ENCODE measurements at places on chromosomes 4 and X. TPM values are rescaled to one million over a fixed set of nuclear protein-coding genes. Genes with fewer than 3 reads are reported as not detected.

DNA sequence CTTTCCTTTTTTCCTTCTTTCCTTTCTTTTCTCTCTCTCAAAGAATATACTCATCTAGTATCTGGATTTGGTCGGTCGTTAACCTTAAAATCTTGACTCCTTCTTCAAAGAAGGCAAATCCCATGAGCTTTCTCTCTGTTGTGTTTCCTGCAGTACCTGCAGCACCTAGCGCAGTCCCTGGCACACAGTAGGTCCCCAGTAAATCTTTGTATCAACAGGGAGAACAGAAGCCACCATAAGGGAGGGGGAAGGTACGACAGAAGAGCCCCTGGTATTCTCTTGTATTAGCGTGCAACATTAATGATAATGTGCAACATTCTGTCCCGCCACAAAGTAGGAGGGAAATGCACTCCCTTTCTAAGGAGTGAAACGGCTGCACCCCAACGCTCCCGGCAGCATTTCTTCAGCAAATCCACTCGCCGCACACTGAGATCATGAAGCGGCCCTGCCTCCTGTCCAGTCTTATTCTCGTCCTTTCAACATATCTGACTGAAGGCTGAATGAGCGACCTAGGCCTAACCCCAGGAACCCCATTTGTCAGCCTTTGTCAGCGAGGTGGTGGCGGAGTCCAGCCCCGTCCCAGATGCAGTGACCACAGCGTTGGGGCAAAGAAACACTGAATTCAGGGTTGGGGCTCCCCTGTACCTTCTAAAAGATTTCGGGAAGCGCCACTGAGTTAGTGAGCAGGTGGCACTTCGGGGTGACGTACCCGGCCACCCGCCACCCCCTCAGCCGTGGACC is 133.7 kb downstream of the AMELX start:
- DNase-seq, result no peak

DNA sequence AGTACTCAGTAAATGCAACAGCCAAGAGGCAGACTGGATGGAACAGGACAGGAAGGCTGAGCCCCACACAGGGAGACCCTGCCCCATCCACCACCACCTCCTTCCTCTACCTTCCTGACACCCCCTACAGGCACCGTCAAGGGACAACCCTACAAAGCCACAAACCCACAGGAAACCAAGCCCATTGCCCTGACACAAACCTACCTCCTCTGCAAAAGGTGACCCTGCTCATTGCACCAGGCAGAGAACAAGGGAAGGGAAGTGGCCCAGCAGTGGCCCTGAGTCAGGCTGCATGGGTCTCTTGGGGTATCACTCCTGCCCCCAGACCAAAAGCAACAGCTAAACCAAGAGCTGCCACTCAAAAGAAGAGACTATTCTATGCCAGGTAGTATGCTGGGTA is 21.0 kb downstream of the JAKMIP1 start:
- no peak for DNase-seq

EGFL6 gene
- total RNA-seq, result not detected

PDE6B gene
- 0.83 TPM for total RNA-seq

GRCh38 chr4:11313157-11313943 is 115.3 kb downstream of the HS3ST1 start:
- DNase-seq, result no peak

GRCh38 chr4:66647476-66647875 is 897.8 kb downstream of the CENPC start:
- DNase-seq, result no peak

- no peak for DNase-seq
These were observed 247.6 kb upstream of the RPS6KA3 start for GRCh38 chrX:20514358-20514757.

SOD3 gene
- total RNA-seq, result 2.9 TPM

GRCh38 chr4:147524601-147525000 is 43.7 kb downstream of the EDNRA start:
- DNase-seq, result no peak

GRCh38 chr4:47809654-47810203 is 28.1 kb downstream of the CORIN start:
- no peak for DNase-seq

- DNase-seq, result no peak
These were observed 230.4 kb downstream of the EDA2R start for GRCh38 chrX:66408507-66408906.

- DNase-seq, result no peak
These were observed 4.5 kb upstream of the MAMLD1 start for GRCh38 chrX:150358651-150359050.

XG gene
- not detected for total RNA-seq

- DNase-seq, result no peak
These were observed 3.5 kb downstream of the SH3KBP1 start for GRCh38 chrX:19883878-19884277.

DNA sequence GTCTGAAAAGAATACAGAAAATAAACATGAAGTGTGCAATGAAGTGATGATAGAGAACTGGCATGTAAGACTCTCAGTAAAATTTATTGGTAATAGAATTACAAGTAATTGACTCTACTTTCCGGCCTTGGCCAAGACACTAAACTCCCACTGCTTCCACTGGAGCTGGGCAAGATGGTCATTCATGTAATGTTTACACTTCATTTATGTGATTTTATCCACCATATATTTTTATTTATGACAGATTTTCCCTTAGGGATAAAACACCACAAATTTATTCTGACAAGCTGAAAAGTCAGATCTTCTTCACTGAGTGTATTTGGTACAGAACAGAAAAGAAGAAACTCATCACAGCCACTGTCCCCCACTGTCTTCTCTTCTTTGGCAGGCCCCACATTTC is 191.9 kb downstream of the SLC39A8 start:
- DNase-seq, result no peak

DNA sequence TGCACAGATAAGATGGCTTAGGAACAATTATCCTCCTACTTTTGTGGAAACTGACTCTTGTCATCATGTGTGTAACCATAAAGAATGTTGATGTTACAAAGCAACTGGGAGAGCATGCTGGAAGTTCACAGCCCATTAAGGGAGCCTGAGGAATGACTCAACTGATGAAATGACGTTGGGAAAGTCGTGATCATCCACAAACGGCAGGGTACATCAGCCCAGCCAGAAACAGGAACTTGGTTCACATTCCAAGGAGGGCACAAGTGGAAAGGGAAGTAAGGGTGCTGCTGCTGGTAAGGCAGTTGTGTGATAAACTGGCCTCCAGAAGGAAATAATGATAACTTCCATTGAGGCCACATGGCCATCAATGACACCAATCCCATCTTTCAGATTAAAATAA is 6.7 kb downstream of the TEC start:
- DNase-seq, result no peak

DNA sequence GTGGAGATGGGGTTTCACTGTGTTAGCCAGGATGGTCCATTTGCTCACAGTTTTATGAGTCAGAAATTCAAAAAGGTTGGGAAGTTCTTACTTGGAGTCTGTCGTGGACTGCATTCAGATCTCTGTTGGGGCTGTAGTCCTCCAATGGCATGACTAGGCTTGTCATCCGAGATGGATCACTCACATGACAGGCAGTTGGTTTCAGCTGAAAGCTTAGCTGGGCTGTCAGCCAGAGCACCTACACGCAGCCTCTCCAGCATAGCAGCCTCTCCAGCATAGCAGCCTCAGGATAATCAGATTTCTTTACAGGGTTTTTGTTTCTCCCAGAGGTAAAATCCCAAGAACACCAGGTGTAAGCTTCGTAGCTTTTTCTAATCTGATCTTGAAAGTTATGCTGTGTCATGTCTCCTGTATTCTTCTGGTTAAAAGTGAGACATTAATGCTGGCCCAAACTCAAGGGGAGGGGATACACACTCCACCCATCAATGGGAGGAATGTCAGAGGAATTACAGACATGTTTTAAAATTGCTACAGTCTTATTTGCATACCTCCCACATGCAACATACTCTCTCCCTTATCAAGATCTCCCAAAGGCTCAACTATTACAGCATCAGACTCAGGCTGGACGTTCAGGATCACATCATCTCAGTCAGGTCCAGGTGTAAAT is 31.6 kb upstream of the SOD3 start:
- DNase-seq, result no peak

USP26 gene
- total RNA-seq, result not detected

DNA sequence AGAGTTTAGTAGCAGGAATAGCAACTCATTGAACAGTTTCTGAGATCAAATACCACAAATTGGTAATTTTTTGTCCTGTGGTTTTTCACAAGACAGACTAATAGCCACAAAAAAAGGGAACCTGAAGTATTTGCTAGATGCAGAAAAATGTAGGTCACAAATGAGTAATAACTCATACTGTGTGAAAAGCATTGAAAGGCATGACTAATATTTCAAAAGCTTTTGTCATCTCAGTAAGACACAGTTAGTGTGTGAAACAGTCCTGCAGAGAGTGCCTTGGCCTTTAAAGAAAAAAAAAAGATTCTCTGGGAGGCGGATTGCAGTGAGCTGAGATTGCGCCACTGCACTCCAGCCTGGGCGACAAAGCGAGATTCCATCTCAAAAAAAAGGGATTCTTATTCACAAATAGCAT is 31.4 kb upstream of the SLC25A31 start:
- DNase-seq, result no peak

DNA sequence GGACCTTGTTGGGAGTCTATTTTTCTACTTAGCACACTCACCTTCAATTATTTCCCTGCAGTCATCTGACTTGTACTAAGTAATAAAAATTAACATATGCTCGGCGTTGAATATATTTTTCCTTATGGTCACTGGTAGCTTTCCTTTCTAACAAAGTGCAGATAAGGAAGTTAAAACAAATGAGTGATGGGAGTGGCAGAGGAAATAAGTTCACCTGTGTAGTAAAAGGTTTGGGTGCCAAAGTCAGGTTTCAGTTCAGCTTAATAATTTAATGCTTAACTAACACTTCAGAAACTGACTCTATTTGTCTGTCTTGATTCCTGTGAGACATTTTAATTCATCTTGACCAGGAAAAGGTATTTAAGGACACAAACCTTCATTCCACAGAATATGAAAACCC is 184.4 kb downstream of the PCDH7 start:
- DNase-seq, result no peak

GRCh38 chrX:54093571-54093970 is 49.3 kb upstream of the PHF8 start:
- DNase-seq, result no peak

SERTM2 gene
- total RNA-seq, result 0.05 TPM

CHRDL1 gene
- total RNA-seq, result 0.28 TPM

DNA sequence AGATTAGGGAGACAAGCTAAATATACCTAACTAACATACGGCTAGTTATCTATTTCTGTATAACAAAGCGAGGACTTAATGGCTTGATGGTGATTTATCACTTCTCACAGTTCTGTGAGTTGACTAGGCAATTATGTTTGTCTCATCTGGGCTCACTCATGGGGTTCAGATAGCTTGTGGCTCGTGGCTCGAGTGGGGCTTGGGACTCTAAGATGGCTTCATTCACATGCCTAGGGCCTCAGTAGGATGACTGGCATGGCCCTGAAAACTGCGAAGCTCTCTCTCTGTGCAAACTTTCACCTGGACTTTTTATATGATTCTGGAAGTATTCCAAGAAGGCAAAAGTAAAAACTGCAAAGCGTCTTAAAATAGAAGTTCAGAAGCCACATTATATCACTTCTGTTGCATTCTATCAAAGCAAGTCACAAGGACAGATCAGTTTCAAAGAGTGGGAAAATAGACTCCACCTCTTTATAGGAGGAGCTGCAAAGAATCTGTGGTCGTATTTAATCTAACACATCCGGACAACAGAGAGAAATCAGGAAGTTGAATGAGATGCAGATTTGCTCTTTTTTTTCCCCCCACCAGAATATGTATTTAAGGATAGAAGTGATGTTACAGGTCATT is 491.2 kb downstream of the INPP4B start:
- no peak for DNase-seq

DNA sequence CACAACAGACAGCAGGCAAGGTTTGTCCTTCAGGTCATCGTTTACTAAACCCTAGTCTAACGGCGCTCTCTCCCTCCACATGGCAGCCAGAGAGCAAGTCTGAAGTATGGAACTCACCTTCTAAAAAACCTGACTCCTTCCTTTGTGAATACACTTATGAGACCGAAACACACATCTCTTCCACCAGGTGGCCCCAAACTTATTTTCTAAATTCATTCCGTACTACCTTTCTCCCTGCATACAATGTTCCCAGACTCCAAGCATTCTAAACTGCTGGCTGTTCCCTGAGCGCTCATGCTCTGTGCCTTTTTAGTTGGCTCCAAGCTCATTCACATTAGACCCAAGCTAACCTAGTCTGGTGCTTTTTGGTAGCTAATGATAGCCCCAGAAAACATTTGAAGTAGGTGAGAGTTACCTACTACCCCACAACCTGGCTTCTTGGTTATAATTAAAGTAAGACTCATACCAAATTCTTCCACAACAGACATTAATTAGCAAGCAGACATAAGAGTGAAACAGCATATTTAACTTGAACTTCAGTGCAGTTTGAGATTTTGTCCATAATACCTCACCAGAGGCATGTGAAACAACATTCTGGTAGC is 67.6 kb upstream of the DCLK2 start:
- no peak for DNase-seq

- DNase-seq, result no peak
These were observed 58.0 kb downstream of the TAB3 start for GRCh38 chrX:30831082-30831481.

DNA sequence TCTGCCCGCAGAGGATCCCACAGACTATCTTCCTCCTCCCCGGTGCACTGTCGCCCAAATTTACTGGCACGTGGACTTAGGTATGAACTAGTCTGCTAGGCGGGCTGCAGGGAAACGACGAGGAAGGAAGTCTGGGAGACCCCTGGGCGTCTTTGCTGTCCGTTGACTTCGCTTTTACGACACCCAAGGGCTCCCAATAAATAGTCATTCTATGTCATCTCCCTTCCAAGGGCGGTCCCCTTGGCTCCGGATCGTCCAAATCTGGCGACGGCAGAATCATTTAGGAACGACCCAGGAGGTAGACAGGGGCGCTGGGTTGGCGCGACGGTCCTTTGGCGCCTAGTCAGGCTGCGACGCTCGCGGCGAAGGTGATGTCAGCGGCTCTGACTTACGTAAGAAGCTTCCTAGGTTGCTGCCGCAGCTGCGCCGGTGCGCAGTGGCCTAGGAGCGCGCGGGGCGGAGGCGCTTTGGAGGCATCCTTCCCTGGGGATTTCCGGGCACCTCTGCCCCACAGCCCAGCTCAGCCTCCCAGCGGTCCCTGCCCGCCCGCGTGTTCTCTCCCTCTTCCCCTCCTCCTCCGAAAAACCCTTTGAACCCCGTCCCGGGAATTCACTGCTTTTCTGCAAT is 2.2 kb downstream of the NHS start:
- no peak for DNase-seq

- DNase-seq, result no peak
These were observed 2.6 kb upstream of the SMARCA1 start for GRCh38 chrX:129525896-129526295.
